Foreskin keratinocyte (primary cell): ENCODE measurements at places on chromosomes 11 and 22. TPM values are rescaled to one million over a fixed set of nuclear protein-coding genes. Genes with fewer than 3 reads are reported as not detected.

The GAL gene
- total RNA-seq, result 1.3 and 1.6 TPM in 2 replicates

The PATE4 gene
- not detected in 2 replicates for total RNA-seq

The OR2AG1 gene
- not detected in 2 replicates for total RNA-seq

The DENND6B gene
- 0.42 and 0.54 TPM in 2 replicates for total RNA-seq

The WBP2NL gene
- total RNA-seq, result 0.07 and 0.41 TPM in 2 replicates

The SCUBE2 gene
- 0.78 and 4.1 TPM in 2 replicates for total RNA-seq

The LINC01488 gene
- not detected in 2 replicates for total RNA-seq

The CHADL gene
- 0.82 and 0.99 TPM in 2 replicates for total RNA-seq

The ACR gene
- not detected in 2 replicates for total RNA-seq

The SERPIND1 gene
- not detected in 2 replicates for total RNA-seq

The VPS51 gene
- total RNA-seq, result 59.1 and 61.5 TPM in 2 replicates
